CD14-positive monocyte (primary cell): ENCODE measurements at places on chromosomes 5 and 9. TPM values are rescaled to one million over a fixed set of nuclear protein-coding genes. Genes with fewer than 3 reads are reported as not detected.

FEM1C gene
- 2.5 TPM for polyA plus RNA-seq

CARTPT gene
- polyA plus RNA-seq = not detected

FBP1 gene
- polyA plus RNA-seq = 82.2 and 128 TPM in 2 replicates

PCDHB3 gene
- not detected for polyA plus RNA-seq

FOXD4 gene
- polyA plus RNA-seq = not detected

DNA sequence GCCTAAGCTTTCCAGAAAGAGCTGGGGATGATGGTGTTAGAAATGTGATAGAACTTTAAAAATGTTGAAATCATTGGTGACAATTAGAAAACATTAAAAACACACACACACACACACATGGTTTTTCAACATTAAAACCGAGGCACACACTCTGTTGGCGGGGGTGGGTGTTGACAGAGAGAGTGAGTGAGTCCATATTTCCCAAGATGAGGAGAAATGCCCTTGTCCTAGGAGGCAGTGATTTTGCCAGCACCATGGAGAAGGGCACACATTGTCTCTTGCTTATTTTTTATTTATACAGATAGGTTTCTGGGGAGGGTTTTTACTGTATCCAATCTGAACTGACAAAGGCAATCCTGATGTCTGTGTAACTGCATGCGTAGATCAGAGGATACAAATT is 152.5 kb downstream of the INSYN2B start:
- DNase-seq = no peak

DNA sequence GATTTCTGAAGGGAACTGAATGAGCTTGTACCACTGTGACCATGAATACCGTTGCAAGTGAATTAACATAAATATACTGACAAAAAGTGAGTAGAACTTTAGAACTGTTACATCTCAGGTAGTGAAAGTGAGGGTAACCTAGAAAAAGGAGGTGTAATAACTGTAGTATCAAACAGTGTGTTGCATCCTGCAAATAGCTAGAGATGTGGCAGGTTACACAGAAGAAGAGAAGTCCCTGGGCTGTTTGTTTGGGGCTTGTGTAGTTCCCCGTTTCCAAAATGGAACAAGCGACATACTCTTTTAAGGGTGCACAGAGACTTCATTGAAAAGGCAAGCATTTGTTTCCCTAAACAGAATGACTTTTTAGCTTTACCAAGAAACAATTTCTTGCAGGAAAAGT is 214.8 kb downstream of the NR3C1 start:
- no peak for DNase-seq

DNA sequence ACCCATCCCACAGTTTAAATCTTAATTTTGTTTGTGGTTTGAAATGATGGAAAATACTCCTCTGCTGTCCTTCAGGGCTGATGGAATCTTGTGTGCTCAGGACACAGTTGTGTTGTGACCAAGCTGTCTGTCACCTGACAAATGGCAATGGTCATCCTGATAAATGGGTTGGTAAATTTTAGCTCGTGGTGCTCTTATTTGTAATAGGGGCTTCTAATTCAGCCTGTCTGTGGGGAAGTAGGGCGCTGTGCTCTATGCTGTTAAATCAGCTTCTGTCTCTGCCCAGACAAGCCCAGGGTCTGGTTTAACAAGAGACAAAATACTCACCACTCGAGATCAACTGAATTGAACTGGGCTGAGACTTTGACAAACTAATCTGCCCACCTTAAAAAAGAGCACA is 4.5 kb downstream of the LRRTM2 start:
- no peak for DNase-seq

DNA sequence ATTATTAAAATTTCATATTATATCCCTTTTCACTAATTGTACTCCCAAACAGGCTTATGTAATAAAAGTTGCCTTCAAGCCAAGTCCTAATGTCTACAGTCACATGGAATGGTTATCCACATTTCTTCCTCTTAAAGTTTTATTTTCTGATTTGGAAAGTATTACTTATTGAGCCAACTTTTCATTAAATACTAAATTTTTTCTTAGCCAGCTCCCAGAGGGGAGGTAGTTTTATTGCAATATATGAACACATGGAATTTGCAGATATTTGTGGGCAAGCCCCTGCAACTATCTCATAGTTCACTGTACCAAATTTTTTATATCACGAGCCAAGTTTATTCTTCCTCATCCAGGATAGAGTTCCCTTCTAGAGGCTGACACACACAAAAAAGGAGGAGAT is 332.8 kb upstream of the PTGER4 start:
- no peak for DNase-seq

- no peak for DNase-seq
These were observed 23.7 kb downstream of the SNX30 start for GRCh38 chr9:112774006-112774996.
